ENCODE measurements at places on chromosomes 3 and 15.
A peak's percentile ranks its signal among the peaks of the same experiment; 100 is the strongest.

DNA sequence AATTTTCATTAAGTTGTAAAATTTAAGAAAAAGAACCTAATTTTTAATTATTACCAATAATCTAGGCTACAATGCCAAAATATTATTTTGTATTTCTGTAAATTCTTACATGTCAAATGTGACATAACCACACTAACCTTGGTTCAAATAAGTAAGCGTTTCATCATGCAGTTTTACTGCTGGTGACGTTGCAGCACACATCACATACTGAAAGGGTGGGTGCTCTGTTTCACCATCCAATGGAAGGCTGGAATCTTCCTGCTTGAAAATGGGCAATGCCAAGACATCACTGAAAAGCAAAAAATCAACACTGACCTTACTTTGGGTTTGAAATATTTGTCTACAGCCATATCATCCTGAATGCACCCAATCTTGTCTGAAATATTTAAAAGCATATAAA is 14.8 kb downstream of the UBP1 start:
- no peak for DNase-seq

DNA sequence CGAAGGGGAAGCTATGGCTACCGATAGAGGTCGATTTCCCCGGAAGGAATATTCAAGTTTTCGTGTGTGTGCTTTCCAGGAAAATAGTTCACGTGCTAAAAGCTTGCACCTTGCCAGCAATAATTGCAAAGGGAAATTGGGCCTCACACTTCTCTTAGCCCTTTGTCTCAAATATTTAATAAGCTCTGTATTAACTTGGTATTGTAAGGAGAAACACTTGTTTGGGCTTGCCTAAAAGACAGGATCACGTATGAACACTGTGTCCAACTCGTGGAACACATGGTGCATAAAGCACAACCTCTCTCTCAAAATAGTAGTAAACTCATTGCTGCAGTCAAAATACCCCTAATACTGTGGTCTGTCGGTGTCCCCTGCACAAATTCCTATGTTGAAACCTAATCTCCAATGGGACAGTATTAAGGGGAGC is 352 bp upstream of the TMF1 start:
- no peak for DNase-seq

GRCh38 chr3:24385012-24385615 is 109.5 kb downstream of the THRB start:
- no peak for DNase-seq

GRCh38 chr3:110938629-110939028 is 133.0 kb upstream of the NECTIN3 start:
- no peak for DNase-seq

DNA sequence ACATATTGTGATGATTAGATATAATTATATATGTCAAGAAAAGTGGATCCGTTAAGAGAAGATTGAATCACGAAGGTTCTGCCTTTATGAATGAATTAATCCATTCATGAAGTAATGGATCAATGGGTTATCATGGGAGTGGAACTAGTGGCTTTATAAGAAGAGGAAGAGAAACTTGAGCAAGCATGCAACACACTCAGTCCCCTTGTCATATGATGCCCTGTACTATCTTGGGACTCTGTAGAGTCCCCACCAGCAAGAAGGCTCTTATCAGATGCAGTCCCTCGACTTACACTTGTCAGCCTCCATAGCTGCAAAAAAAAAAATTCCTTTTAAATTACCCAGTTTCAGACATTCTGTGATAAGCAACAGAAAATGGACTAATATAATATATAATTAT is 301.9 kb downstream of the RAP2B start:
- peak; percentile 12 for DNase-seq

GRCh38 chr3:159818399-159818798 is 170.2 kb upstream of the IL12A start:
- no peak for DNase-seq

GRCh38 chr3:134833453-134834163 is 38.5 kb downstream of the EPHB1 start:
- no peak for DNase-seq

DNA sequence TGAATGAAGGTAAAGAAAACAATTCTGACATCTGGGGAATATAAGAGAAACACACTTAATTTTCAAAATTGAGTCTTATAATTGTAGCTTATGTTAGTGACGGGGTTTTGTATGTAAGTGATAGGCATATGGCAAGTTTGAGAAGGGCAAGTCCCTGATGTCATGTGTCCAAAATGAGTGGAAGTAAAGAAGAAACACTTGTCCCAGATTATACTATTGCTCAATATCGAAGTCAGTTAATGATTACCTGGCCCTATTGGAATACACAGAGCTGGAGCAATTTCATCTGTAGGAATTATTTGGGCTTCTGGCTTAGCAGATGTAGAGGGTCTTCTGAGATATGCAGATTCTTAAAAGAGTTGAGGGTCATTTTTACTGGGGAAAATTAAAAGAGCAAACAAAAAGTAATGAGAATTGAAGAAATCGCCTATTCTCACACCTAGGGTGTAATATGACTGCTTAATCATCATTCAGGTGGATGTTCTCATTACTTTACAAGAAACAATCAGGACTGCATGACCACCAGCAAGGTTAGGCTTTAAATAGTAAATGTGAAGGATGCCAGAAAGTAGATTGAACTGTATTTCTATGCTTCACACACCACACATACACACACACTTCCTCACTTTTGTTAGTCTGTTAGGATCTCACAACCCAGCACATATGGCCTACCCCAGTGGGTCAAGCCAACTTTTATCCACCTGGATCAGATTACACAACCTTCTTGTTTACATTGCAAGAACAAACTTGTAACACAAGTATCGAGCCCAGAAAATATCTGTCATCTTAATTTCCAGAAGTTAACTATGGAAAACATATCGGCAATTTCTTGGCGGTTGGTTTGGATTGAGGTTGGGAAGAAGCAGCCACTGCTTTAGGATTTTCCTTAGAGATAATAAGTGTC is 183.3 kb upstream of the LRRC3B start:
- no peak for DNase-seq

DNA sequence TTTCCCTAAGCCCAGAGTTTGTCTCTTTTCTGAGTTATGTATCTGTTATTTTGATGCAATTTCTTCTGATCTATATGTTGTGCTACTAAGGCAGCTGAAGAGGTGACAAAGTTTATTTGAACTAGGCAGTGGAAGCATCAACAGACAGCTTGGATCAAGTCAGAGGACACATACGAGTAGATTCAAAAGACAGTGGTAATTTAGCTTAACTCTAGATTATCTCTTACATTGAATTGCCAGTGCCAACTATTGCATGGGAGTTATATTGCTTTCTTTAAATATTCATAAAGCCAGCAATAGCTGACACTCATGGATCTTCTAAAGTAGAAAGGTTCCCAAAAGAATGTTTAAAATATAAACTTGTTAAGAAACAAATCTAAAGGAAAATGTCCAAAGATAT is 37.3 kb upstream of the CCDC66 start:
- no peak for DNase-seq

GRCh38 chr15:69467636-69468035 is 15.0 kb downstream of the RPLP1 start:
- no peak for DNase-seq

- no peak for DNase-seq
Measured at GRCh38 chr3:70740872-70741271, 428.4 kb upstream of the MDFIC2 start.

- DNase-seq, result peak; percentile 17
Measured at GRCh38 chr3:25697553-25697952, 32.8 kb upstream of the TOP2B start.

DNA sequence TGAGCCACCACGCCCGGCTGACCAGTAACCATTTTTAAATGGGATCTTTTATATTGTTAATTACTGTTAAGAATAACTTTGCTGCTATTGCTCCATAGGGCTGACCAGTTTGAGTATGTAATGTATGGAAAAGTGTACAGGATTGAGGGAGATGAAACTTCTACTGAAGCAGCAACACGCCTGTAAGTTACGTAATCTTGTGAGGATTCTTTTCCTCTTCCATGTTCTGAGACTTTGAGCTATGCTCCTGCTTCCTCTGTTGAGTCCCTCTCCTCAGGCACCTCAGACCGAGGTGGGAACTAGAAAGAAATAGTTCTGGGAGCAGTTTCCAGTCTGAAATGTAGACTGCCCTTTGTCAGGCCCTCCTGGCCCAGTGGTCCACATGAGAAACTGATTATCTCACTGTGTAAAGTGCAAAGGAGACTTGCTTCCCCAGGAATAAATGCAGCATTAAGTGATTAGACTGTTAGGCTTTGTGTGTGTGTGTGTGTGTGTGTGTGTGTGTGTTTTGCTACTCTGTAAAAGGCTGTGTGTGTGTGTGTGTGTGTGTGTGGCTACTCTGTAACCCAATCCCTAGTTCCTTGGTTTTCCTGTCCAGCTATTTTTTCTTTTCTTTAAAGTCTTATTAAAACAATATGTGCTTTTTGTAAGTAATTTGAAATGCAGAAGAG is 5.2 kb downstream of the POLR2H start:
- no peak for DNase-seq

DNA sequence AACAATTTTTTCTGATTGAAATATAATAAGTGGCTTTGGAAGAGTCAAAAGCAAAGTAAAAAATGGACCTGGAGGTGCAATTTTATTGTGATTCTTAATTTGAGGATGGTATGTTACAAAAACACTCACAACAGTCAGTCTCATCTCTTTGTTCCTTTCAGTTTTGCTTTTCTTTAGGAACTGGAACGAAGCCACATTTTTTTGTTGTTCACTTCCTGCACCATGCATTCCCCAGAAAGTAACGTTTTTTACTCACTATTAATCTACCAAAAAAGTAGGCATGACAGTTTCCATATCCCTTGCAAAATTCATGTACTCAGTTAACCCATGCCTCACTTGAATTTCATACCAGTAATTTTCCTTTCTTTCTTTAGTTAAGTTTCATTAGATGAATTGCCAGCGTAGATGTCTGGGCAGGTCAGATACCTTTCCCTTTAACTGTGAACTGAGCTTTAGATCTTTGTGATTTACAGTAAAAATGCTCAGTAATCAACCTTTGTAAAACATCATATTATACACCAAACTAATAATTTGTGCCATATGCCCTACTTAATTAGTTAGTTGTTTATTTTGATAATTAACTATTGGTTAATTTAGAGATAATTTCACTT is 384.3 kb downstream of the ROBO1 start:
- no peak for DNase-seq

DNA sequence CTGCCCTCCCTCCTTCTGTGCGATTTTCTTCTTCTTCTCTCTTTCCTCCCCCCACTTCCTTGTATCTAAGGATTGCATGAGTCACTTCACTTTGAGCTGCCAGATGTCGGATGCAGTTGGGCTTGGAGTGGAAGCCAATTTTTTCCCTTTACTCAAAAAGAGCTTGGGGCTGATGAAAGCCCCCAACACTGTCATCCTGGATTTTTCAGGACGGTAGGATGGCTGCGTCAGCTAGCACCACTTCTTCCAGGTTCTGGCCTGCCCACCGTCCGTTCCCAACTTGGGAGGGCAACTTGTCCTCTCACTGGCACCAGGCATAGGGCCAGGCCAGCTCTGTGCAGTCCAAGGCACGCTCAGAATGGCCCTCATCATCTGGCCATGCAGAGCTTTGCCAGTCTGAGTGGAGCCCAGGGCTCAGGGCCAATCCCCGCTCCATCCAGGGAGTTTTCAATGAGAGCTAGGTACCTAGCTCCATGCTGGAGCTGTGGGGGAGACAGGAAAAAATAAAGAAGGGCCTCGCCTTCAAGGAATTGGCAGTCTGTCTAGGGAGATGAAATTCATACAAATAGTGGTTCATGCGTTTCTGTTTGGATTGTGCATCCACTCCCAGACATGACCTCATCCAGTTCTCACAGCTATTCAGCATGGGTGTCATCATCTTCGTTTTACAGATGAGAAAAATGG is 47.7 kb upstream of the INSYN1 start:
- DNase-seq, result peak; percentile 11

DNA sequence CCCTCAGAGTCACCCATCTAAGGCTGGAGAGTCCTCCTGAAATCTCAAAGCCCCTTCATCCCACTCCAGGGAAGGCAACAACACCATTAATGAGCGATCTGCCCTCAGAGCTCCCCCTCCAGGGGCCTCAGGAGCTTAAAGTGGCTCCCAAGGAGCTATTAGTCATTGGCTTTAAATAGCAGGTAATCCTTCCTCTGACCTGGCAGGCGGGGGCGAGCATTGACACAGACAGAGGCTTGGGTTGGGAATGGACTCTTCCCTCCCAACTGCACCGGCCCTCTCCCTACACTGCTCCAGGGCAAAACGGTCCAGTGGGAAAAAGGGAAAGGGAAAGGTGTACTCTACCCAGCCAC is 1.4 kb downstream of the MFGE8 start:
- DNase-seq, result no peak

- DNase-seq, result peak; percentile 42
Measured at GRCh38 chr3:172622916-172623700, 87.8 kb downstream of the NCEH1 start.

- no peak for DNase-seq
Measured at GRCh38 chr15:39313467-39313866, 267.4 kb upstream of the THBS1 start.

- DNase-seq, result no peak
Measured at GRCh38 chr3:65563861-65564260, 474.9 kb downstream of the MAGI1 start.

GRCh38 chr3:117735481-117736101 is 1026.0 kb downstream of the TUSC7 start:
- no peak for DNase-seq

DNA sequence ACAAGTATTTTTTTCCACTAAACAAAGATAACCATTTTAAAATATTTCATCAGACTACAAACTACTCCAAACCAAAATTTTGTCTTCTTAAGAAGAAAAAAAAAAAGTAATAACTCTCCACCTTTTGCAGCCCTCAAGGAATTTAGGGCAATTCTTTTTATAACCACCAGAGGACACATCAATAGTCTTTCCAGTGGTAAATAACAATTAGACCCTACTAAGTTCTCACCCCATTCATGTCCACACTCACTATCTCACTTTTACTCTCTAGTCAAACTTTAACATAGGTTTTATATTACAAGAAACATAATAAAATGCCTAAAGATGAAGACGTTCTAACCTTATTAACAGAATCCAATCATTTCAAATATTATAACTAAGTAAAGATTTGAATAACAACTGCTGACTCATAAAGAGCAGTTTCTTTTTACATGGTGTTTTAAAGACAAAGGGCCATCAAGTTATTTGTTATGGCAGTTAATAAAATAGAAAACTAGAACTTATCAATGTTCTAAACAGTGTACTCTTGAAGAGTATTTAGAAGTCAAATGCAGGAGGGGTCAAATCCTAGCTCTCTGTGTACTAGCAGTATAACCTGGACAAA is 33.0 kb downstream of the CCDC39 start:
- no peak for DNase-seq

DNA sequence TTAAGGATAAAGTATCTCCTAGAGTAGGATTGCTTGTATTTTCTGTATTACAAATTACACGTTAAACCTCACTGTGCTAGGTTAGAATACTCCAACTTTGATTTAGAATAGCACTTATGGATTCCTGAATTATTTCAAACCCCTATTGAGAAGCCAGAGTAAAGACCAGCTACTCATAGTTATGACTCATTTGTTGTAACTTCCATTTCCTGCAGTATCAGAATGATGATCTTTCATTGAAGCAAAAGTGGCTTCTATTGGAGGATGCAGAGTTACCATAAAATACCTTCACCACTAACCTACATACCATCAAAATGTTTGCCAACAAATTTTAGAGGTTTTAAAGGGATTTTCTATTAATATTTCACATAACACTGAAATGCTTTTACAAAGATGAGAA is 1322.7 kb upstream of the ALCAM start:
- DNase-seq, result no peak

- DNase-seq, result peak; percentile 43
Measured at GRCh38 chr15:75671730-75672602, 24.3 kb downstream of the SNX33 start.

Data from NB4 (cell line).